ENCODE measurements at places on chromosomes 12 and 14. TPM values are rescaled to one million over a fixed set of nuclear protein-coding genes. Genes with fewer than 3 reads are reported as not detected.

DNA sequence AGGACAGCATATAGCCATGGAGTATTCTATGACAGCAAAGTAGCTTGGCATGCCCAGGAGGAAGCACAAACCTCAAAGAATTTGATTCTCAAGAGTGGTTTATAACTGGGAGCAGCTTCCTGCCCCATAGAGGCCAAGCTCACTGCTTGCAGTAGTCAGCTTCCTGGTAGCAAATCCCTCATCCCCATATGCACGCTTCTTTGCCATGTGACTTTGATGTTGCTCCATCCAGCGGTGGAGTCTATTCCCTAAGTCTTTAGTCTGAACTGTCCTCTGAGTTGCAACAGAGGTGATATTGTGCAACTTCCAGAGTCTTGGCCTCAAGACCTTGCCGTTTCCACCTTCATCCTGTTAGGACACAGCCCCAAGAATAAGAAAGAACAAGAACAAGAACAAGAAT, 996.8 kb upstream of the TMEM132C start:
- DNase-seq: no peak

GRCh38 chr12:131896080-131896810, 1.8 kb downstream of the ULK1 start:
- DNase-seq: no peak

DNA sequence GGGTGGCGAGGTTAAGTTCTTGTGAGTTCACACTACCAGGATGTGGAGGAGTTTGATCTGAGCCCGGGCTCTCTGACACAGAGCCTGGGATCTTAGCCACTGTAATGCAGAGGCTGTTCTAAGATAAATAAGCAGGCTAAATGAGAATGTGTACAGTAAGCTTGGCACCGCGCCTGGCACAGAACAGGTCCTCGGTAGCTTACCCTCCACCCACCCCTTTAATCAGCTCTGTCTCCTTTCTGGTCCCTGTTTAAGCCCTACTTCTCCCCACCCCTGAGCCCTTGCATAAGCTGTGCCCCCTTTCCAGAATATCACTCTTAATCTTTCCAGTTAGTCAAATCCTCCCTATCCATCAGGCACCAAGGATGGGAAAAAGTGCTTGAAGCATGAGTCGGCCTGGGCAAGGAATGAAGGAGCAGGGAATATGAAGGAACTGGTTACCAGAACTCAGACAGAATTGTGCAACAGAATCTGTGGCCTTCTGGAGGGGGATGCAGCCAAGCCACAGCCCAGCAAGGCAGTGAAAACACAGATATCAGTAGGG, 32.8 kb upstream of the CMKLR1 start:
- DNase-seq: no peak

DNA sequence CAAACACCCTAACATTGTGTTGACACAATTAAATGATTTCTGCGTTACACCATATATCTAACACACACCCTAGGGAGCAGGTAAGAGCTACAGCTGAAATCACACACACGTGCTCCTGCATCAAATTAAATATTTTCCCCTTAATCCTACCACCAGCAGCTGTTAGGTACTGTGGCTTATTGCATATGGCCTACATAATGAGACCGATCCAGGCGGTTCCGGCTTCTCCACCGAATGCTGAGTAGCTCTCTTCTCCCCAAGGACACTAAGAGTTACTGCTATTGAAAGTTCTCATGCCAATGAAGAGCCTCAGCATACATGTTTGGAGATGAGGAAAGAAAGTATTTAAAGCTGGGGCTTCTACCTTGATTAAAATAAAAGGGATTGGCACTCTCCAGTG, 472.2 kb upstream of the STXBP6 start:
- peak; percentile 85 for DNase-seq

CEP83 gene
- total RNA-seq: 25.8 TPM
